Frontal cortex (tissue), 4 donors: ENCODE measurements at places on chromosomes 6 and 20. TPM values are rescaled to one million over a fixed set of nuclear protein-coding genes. Genes with fewer than 3 reads are reported as not detected.

GRCh38 chr20:51275181-51275580 is 252.3 kb upstream of the KCNG1 start:
- DNase-seq, result no peak

- DNase-seq, result peak; percentile 54
Measured at GRCh38 chr20:23205611-23206041, 119.5 kb upstream of the CD93 start.

GRCh38 chr6:169960521-169960885 is 209.1 kb downstream of the ERMARD start:
- no peak for DNase-seq

GRCh38 chr20:49646126-49646525 is 67.6 kb downstream of the B4GALT5 start:
- DNase-seq, result no peak

DNA sequence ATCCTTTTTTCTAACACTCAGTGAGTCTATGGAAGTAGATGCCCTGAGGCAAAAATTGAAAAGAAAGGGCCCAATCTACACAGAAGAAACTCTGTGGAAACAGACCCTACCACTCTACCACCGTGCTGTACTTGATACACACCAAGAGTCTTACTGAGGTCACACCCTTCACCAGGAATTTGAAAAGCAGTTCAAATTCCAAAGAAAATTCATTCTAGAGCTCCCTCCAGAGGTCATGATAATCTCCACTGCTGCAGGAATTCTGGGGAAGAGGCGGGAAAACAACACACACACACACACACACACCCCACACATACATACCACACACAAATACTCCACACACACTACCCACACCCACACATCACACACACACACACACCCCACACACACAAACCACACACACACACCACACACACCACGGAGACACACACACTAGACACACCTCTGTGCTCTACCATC is 336.8 kb downstream of the HDGFL1 start:
- no peak for DNase-seq

GRCh38 chr6:23656255-23657194 is 469.5 kb upstream of the NRSN1 start:
- no peak for DNase-seq

DNA sequence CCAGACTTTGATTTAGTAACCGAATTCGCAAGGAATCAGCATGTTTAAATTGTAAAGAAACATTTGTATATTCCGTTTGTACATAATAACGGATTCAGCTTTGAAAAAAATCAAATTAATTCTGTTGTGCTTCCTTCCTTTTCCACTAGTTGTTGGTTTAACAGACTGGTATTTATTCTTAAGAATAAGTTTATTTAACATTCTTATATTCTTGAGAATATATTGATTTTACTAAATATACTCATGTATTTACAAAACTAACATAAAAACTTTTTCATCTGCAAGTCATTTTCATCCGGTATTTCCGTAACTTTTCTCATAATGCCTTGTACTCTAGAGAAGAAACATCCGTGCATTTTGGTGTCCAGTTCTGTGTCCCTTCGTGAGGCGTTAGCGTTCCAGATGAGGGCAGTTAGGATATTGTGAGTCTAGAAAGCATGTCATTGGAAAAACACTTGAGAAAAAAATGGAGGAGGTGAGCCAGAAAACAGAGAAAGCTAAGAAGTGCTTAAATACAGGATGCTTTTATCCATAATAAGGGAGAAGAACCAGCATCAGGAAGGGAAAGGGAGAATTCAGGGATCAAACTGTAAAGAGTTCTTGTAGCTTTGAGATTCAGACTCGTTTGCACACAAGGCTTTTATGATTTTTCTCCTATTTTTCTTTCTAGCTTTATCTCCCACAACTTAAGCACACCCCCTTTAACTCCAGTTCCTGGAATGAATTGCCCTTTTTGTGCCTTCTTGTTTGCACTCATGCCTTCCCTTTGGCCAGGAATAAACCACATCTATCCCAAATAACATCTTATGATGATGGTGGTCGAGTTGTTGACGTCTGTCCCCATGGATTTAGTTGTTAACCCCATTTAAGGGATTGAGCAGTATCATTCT is 1.8 kb downstream of the WRNIP1 start:
- DNase-seq, result no peak

DNA sequence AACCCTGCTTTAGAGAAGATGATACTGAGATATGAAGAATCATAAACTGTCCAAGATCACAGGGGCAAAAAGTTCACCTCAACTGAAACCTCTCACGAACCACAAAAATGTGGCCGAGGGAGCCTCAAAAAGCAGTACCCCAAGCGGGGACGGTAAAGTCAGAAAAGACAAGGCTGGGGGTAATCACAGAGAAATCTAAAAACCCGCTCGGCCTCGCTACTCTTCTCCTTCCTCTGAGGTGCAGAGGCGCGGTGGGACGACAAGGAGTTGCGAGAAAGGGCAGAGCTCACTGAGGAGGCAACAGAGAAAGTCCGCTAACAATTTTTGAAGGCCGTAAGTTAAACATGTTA is 356 bp upstream of the IRAK1BP1 start:
- DNase-seq, result no peak

GRCh38 chr6:127026247-127026646 is 92.2 kb upstream of the RSPO3 start:
- no peak for DNase-seq

DNA sequence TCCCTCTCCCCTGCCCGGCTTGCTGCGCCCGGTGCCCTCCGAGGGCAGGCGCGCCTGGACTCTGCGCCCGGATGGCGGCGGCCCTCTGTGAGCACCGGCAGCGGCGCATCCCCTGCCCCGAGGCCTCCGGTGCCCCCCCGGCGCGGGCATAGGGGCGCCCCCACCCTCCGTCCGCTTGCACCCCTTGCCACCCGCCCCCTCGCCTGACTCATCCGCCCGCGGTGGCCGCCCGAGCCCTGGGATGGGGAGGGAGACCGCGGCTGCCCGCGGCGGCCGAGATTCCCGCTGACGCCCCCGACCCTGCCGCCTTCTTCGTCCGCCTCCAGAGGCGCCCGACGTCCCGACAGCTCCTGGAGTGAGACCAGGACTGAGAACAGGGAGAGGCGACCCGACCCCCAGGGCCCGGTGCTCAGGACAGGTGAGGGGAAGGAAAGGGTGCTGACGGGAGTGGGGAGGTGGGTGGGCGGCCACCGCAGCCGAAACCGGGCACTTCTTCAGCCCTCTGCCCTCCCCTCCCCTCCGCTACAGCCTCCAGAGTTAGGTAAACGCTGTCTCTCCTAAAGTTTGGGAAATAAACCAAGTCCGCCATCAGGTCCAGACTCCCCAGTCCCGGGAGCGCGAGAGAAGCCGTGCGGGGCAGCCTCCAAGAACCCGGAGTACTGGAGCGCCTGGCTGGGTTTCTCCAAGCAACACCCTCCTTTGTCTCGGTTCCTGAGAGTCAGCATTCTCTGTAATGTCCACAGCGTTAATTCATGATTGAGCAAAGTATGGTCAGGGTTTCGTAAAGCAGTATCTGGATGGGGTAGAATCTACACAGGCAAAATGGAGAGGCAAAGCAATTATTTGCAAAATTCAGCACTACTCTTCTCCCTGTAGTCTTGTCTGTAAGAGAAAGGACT is 539 bp downstream of the TMEM200A start:
- DNase-seq, result peak; percentile 54

DNA sequence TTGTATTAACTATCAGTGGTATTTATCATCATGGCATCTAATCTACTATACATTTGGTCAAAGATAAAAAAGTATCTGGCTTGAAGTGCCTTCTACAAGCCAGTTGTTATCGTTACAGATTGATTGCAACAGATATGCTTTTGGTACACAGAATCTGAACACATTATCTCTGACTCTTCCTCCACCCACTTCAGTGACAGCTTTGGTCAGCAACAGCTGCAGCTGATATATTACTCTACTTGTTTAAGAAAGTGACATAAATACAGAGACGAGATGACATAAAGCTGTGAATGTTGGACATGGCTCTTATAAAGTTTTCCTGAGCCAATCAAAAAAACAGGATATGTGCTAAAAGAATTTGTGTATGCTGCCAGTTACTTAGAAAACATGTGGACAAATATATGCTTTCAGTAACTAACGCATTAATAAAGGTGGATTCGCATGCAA is 77.6 kb downstream of the HIVEP2 start:
- DNase-seq, result no peak

- DNase-seq, result no peak
Measured at GRCh38 chr6:135703621-135704020, 147.9 kb upstream of the PDE7B start.

DNA sequence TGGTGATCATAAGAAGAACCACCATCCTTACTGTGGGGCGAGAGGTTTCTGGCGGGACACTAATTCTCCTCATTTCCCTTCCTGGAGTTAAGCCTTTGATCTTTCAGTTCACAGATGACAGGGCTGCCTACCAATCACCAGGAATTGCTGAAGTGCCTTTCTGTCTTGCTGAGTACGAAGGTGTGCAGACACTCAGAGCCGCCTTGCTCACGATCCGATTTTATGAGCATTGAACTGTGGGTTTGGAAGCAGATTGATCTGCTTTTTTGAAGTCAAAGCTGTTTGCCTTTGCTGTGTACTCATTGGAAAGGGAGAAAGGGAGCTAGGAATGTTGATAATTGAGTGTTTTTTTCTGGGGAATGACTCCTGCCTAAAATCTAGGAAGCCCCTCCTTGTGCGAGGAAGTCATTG is 129.1 kb upstream of the SALL4 start:
- DNase-seq, result no peak

EYA4 gene
- 0.41 TPM for total RNA-seq

LY6G6D gene
- total RNA-seq, result not detected

NKAIN4 gene
- total RNA-seq, result 14.7 TPM

ZNFX1 gene
- total RNA-seq, result 13.0 TPM
